Fibroblast of pulmonary artery (primary cell): ENCODE measurements at places on chromosomes 2 and 18.

GRCh38 chr18:24234330-24234729 lies 95.5 kb downstream of the CABYR start:
- peak; percentile 52 for DNase-seq

DNA sequence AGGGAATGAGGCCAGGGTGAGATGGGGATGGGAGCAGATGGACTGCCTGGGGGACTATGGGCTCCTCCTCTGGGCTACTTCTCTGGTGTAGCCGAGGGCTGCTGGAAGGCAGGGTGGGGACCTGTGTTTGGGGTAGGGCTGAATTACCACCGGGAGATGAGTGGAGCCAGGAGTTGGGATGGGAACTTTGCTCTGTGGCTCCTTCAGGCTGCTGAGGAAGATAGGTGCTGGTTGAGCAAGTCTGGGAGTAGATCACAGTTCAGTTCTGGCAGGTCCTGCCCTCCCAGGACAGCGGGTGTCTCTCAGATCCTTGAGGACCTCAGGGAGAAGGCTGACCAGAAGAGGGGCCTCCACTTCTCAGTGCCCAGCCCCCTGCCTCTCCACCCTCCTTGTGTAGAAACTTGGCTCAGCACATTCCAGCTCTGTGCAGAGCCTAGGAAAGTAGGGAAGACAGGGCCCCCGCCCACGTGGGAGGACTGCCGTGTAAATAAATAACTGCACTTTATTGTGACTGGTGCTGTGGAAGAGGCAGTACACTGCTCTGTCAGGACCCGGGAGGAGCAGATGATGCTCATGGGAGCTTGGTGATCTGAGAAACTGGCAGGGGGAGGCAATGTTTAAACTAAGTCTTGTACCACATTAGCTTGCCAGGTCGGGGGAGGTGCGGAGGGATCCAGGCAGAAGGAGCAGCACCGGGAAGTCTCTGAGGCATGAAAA lies 15.3 kb downstream of the TET3 start:
- DNase-seq: peak; percentile 59

DNA sequence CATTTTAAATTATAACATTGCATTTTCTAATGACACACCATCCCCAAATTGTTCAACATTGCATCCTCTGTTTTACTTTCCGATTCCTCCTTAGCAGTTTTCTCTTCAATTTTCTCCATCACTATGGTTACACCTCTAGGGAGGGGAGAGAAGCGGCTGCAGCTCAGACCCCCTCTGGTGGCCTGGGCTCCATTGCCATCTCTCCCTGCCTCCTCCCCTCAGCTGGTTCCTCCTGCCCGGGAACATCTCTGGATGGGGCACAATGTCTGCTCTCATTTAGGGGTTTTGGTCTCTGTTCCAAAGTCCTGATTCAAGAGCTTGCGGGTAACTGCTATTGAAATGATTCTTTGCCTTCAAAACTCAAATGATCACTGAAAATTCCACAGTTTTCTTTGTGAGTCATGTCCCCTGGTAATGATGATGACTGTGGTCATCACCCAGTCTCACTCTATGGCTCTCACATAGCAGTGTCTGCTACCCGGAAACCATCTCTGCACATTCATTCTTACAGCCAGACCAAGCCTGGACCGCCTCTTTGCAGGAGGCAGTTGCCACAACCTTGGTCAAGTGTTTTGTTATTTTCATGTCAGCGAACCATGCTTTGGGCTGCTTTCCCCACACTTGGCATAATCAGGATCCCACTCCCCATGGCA lies 263.9 kb downstream of the ALPK2 start:
- peak; percentile 11 for DNase-seq

DNA sequence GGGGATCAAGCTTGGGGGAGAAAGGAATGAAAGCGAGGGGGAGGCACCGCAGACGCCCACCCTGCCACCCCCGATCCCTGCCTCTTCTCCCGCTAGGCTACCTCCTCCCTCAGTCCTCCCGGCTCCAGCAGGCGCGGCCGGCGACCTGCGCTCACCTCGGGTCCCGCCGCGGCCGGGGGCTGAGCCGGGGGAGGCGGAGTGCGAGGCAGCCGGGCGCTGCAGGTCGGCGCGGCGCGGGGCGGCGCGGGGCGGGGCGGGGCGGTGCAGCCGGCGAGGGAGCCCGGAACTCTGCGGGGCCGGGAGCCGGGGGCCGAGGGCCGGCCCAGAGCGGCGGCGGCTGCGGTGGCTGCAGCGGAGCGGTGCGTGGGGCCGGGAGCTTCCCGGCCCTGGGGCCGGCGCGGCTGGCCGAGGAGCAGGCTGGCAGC lies 477 bp downstream of the ACVR1 start:
- DNase-seq: no peak

DNA sequence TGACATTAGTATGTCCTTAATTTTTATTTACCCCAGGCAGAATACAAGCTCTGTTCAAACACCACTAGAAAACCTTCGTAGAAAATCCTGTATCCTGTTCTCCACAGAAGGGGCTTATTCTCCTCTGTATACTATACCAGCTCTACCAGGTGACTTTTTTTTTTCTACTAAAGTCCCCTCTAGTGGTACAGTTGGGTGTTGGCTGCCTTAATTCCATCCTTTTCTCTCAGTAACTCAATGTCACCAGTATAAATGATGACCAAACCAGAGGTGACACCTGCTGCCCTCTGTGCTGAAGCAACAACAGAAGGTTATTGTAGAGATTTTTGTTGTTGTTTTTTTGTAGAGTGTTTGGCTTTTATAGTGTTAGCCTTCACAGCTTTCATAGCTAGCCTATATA lies 1322.0 kb downstream of the LRP1B start:
- DNase-seq: peak; percentile 3

- no peak for DNase-seq
Measured at GRCh38 chr2:38590053-38590452, 12.7 kb downstream of the HNRNPLL start.

DNA sequence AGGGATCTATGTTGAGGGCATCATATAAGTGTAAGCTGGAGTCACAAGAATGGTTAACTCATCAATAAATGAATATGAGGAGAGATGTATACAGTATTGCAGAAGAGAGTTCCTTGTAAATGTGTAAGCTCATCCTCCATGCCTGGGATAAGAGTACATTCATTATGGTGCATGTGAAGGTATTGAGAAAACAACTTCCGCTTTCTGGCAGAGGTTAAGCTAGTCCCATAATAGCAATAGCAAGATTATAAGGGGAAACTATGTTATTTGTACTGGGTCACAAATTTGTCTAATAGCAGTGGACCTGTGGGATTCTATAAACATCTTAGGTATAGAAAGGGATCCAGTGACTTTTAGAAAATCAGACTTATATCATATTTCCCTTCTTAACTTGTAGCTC lies 44.1 kb downstream of the SCN2A start:
- no peak for DNase-seq

DNA sequence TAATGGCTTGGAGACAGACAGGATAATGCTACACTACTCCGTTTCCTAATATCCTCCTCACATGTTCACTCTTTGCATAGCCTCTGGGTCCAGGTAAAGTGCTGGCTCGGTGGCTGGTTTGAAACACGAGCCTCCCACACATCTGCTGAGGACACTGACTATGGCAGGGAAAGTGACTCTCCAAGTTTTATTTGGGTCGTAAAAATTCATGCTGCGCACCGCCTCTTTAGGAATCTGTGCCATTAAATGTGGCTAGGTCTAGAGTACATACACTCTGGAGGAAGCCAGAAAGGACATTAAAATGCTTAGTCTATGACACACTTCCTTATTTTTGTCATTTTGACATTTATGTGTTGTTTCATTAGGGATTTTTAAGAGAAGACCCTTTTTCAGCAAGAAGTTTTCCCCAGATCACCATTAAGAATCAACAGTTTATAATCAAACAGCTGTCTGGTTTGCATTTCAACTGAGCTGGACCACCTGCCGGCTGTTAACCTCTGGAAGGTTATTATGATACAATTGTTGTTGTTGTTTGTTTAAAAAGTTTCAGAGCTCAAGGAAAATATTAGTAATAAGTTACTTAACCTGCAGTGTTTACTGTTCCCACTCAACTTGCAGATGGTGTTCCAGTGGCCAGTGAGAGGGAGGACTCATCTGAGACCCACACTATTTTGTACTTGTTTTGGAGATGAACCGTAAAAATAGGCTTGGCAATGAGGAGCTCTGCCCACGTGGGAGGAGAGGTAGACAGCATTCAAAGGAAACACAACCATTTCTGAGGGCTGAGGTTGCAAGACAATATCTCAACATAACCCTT lies 443.3 kb upstream of the MEIS1 start:
- DNase-seq: no peak

- no peak for DNase-seq
Measured at GRCh38 chr2:21627938-21628337, 504.2 kb downstream of the TDRD15 start.

GRCh38 chr2:16625759-16626158 lies 39.9 kb downstream of the CYRIA start:
- no peak for DNase-seq

DNA sequence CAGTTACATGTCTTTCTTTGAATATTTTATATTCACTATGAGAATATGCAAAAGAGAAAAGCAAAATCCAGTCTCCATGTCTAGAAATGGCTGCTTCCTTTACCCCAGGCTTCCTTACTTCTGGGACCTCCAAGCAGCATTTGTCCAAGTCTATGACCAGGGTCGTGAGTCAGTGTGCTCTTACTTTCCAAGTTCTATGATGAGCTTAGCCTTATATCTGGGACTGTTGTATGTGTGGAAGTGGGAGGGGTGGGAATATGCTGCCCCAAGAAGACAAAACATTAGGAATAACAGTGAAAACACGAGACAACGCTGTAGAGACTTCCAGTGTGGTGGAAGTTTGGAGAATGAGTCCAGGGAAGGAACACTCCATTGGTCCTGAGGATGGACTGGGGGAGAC lies 21.2 kb upstream of the CHRNA1 start:
- no peak for DNase-seq

DNA sequence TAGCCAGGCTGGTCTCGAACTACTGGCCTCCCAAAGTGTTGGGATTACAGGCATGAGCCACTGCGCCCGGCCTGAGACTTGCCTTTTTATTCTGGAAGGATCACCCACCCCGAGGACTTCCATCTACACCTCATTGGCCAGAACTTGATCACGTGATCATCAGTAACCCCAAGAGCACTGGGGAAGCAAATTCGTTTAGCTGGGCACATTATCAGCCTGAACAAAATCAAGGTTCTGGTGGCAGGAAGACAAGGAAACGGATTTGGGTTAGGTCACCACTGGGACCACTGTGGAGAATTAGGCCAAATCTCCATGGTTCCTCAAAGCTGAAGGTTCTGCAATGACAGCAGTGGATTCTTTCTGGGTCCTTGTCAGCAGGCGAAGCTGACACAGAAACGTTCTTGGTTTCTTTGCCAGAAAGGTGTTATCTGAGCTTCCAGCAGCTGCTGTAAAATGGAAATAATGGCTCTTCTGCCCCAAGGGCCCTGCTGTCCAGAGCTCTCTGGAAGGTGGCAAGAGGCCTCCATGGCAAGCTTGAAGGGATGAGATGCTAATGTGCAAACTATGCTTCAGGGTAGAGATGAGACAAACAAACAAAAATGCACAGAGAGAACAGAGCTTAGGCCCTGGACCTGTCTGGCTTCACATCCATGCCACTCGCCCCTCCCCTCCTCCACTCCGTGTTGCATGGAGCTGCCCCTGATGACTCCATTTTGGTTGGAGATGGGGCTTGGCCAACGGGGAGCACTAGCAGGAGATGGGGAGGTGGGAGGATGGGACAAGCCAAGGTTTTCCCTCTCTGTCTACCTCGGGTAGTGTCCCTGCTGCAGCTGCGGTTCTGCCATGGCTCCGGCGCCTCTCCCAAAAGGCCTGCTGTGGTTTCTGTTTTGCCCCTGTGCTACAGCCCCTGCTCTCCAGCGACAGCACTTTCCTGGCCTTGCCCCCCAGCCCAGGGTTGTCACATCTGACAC lies 28.4 kb downstream of the TMEM177 start:
- no peak for DNase-seq

- DNase-seq: no peak
Measured at GRCh38 chr2:36572719-36573059, 25.3 kb downstream of the FEZ2 start.

DNA sequence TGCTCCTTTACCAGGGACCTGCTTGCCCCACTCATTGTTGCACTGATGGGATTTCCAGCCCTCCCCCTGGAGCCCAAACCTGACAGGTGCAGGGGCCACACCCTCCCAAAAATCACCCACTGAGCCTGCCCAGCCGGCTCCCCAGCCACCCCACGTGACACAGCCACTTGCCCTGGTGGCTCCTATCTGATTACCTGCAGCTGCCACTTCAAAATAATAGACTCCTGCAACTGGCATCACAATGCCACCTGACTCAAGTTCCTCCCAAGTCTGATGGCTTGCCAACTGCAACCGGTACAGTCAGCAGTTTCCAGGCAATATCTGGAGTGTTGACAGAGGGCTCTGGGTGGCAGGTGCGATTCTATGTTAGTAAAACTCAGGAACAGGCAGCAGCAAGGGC lies 66.2 kb downstream of the CRACDL start:
- DNase-seq: no peak

DNA sequence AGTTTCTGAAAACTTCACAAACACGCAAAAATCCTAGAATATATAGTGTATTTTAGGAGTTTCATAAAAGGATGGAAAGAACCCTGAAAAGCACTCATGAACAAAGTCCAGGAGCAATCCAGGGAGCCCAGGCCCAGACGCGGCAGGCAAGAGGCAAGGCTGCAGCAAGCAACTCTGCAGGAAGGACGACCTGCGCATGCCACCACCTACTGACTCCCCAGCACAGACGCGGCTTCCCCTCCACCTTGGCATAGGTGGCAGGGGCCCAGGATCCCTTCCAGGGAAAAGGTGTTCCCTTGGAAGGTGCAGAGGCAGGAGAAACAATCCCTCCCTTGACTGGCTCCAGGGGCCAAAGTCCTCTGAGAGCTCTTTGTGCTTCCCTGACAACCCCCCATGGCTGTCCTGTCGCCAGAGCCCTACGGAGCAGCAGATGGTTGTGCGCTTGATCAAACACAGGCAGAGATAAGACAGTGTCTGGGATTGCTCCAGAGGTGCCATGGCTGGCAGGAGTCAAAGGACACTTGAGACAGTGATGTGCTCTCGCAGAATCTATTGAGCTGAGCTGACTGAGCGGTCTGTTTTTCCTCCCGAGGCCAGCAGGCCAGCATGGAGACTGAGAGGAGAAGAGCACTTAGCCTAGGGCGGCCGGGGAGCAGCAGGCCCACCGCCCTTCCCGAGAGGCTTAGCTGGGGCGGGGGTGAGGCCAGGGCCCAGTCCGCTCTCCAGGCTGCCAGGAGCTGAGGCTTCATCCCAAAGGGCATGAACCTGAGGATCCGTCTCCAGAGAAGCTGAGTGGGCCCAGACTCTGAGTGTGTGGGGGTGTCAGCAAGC lies 10.8 kb upstream of the AMER3 start:
- DNase-seq: no peak

- DNase-seq: peak; percentile 74
Measured at GRCh38 chr2:160431441-160431840, 62.2 kb downstream of the RBMS1 start.

GRCh38 chr2:38284971-38285370 lies 92.1 kb downstream of the ATL2 start:
- DNase-seq: no peak

GRCh38 chr2:54665436-54665856 lies 58.0 kb upstream of the EML6 start:
- DNase-seq: peak; percentile 80

GRCh38 chr2:187482796-187483195 lies 34.7 kb upstream of the CALCRL start:
- DNase-seq: no peak
